ENCODE measurements at places on chromosomes 12 and 14.

DNA sequence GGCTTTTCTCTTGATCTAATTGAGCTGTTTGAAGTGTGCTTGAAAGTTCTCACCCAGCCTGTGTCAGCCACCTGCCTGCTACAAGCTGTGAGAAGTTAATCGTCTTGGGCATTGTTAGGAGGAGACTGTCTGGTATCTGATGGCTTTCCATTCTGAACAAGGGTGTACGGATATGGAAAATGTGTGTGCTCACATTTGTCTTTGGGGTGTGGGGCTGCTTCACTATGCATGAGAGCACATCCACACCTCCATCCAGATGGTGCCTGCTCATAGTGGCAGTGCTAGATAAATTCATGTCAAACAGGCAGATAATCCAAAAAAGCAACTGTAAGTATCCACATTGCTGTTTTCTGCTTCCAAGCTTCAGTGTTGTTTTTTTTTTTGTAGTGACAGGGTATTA, 462.2 kb downstream of the DIO2 start:
- no peak for DNase-seq

- DNase-seq: no peak
Observed at GRCh38 chr12:91690531-91690930, 455.1 kb downstream of the BTG1 start.

- DNase-seq: no peak
Observed at GRCh38 chr14:24613241-24613640, 3.8 kb upstream of the GZMH start.

- no peak for DNase-seq
Observed at GRCh38 chr14:70882776-70883492, 24.3 kb upstream of the PCNX1 start.

DNA sequence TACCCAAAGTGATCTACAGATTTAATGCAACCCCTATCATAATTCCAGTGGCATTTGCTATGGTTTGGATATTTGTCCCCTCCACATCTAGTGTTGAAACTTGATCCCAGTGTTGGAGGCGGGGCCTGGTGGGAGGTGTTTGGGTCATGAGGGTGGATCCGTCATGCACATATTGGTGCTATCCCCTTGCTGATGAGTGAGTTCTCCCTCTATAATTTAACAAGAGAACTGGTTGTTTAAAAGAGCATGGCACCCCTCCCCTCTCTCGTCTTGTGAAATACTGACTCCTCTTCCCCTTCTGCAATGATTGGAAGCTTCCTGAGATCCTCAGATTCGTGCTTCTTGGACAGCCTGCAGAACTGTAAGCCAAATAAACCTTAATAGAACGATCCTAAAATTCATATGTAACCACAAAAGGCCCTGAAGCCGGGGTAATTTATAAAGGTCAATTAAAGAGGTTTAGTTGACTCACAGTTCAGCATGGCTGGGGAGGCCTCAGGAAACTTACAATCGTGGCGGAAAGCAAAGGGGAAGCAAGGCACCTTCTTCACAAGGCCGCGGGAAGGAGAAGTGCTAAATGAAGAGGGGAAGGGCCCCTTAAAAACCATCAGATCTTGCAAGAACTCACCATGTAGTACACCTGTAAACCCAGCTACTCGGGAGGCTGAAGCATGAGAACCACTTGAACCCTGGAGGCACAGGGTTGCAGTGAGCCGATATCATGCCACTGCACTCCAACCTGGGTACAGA, 41.2 kb downstream of the SLC39A9 start:
- DNase-seq: no peak

DNA sequence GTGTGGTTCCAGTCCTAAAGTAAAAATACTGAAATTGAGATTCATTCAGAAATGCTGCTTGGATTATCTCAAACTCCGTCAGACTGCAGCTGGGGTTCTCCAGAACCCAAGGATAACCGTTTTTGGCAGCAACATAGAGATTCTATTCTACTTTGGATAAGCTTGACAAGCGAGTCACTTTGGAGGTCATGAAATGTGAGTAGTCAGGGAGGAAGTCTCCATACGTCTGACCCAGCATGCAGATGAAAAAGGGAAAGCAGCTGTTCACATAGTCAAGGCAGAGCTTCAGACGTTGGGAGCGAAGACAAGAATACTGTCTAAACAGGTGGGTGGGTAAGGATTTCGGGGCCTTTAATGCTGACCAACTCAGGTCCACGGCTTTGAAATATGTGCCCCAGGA, 14.9 kb upstream of the HSP90B1 start:
- no peak for DNase-seq

DNA sequence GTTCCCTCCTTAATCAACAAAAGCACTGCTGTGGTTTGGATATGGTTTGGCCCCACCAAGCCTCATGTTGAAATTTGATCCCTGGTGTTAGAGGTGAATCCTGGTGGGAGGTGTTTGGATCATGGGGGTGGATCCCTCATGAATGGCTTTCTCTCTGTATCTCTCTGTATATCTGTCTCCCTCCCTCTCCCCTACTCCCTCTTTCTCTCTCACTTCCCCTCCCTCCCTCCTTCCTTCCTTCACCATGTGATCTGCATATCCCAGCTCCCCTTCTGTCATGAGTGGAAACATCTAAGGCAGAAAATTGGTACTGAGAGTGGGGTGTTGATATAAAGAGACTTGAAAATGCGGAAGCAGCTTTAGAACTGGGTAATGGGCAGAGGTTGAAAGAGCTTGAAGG, 5.2 kb downstream of the GSKIP start:
- DNase-seq: no peak

- DNase-seq: no peak
Observed at GRCh38 chr12:10501030-10501429, 4.7 kb upstream of the EIF2S3B start.

DNA sequence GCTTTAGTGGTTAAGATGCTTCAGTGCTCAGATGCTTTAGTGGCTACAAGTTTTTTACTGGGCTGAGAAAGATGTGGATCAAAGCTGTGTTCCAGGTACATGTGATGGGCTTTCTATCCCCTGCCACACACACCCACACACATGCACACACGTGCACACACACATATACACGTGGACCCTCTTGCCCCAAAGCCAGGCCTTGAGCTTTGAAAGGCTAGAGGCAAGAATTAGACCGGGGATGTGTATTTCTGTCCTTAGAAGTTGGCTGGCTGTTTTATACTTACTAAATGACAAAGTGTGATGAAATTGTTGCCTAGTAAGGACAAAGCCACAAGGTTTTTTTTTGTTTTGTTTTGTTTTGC, 376.5 kb downstream of the C12orf75 start:
- no peak for DNase-seq

GRCh38 chr12:45305907-45306306, 90.0 kb downstream of the ANO6 start:
- no peak for DNase-seq

DNA sequence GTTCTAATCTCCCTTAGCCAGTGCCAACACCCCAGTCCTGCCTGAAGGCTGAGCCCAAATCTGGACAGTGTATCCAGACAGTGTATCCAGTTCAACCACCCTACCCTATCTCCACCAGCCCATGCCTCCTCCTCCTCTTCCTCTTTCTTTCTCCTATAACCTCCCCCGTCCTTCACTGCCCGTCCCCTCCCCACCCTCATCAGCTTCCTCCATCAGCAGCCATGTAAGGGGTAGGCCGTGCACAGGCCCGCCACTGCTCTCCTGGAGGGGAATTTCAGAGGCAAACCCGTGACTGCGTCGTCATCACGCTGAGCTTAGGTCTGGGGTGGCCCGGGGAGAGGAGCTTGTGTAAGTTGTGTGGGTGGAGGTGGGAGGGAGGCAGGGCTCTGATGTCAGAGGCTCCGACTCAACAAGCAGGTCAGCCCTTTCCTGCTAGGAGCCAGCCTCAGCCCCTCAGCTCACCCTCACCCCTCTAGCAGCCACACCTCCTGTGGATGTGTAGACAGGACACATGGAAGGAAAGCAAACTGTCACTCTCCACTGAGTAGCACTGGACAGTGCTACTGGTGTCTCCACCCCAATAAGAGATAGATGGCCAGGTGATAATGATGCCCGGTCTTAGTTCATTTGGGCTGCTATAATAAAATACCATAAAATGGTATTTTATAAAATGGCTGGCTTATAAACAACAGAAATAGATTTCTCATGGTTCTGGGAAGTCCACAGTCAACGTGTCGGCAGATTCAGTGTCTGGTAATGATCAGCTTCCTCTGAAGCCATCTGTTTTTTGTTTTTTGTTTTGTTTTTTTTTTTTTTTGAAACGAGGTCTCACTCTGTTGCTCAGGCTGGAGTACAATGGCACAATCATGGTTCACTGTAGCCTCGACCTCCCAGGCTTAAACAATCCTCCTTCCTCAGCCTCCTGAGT, 50.5 kb downstream of the IRF2BPL start:
- peak; percentile 86 for DNase-seq

Data from naive thymus-derived CD8-positive, alpha-beta T cell (primary cell).